ENCODE measurements at places on chromosomes 12 and 14.

DNA sequence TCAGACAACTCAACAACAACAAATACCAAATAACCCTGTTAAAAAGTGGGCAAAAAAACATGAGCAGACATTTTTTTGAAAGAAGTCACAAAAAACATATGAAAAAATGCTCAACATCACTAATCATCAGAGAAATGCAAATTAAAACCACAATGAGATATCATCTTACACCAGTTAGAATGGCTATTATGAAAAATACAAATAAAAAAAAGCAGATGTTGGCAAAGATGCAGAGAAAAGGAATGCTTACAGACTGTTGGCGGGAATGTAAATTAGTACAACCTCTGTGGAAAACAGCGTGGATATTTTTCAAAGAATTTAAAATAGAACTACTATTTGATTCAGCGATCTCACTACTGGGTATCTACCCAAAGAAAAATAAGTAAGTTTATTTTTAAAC lies 114.0 kb downstream of the SLC38A4 start:
- no peak for DNase-seq

DNA sequence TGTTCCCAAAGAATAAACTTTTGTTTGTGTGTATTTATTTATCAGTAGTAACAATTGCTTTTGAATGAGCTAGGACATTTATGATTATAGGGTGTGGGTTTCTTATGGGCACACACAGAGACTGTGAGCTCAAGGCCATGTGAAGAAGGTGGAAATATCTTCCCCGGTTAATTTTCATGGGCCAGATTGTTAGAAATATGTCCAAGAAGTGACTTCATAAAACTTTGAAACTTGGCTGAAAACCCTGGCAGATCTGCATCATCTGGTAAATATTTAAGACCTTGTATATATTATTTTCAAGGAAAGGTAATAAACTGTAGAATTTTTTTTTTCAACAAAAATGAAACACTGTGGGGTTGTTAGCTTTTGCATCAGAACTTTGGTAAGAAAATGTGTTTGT lies 53.5 kb upstream of the RNU6-8 start:
- DNase-seq = no peak

DNA sequence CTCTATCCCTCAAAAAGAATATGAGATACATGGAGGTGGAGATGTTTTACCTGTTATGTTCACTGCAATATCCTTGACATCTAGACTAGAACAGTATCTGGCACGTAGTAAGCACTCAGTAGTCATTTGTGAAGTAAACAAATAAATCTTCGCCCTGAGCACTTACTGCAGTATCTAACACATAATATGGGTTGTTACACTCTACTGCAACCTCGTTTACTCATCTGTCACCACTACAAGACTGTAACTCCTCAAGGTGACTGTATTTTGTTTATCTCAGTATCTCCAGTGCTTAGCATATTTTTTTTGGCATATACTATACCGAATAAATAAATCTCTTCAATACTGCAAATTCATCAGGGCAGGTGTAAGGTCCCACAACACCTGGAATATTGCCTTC lies 66.1 kb downstream of the WASHC3 start:
- DNase-seq = no peak

GRCh38 chr12:21659383-21659782 lies 1.7 kb upstream of the LDHB start:
- DNase-seq = no peak

DNA sequence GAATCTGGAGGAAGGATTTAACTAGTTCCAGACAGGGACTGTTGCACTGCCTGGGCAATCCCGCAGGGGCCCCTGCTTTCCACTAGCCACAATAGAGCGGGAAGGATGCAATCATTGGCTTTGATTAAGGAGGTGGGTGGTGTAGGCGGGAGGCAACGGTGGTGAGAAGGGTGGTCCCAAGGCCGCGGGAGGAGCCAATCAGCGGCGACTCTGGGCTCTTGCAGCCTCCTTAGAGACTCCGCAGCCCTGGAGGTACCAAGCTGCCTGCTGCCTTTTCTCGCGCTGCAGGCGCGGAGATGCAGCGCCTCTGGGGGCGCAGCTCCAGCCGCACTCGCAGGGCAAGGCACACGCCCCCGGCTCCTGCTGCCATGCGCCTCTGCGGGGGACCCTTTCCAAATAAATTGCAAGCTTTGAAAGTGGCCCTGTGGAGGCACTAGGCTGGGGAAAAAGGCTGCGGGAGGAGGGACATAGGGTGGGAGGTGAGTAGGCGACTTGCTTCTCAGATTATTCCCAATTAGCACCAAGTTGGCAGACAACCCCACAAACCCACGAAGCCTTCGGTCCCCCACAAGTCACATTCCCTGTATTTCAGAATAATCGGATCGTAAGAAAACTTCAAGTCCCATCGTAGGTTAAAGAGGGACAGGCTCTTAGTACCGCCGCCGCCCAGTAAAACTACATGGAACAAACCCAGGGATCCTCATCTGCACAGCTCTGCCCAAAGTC lies 858 bp upstream of the KCNA1 start:
- DNase-seq = no peak

Data from stimulated activated CD8-positive, alpha-beta memory T cell treated with anti-CD3 and anti-CD28 coated beads, Interleukin-7, amount 100 ng/mL, for 24 hours (primary cell).